ENCODE measurements at places on chromosomes 4 and X.

GRCh38 chrX:38175139-38175538 is 45.5 kb downstream of the SRPX start:
- DNase-seq: peak; percentile 21

GRCh38 chr4:92399032-92399431 is 95.3 kb downstream of the GRID2 start:
- DNase-seq: no peak

- no peak for DNase-seq
These were observed 20.3 kb downstream of the TBC1D14 start for GRCh38 chr4:6929812-6930464.

GRCh38 chrX:72060196-72060920 is 71.4 kb downstream of the RTL5 start:
- no peak for DNase-seq

DNA sequence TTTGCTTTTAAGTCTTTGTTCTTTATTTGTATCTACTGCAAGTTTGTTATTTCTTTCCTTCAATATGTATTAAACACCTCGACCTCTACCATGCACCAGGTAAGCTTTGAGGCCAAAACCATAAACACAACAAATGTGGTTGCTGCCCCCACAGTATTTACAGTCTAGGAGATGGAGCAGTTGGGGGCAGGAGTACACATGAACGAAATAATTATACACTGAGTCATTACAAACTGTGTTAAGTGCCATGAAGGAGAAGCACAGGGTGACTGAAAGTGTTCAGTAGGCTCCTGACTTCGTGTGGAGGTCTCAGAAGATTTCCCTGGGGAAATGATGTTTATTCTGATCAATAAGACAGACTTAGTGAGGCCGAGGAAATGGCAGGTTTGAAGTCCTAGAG is 30.3 kb downstream of the SLC25A43 start:
- DNase-seq: no peak

DNA sequence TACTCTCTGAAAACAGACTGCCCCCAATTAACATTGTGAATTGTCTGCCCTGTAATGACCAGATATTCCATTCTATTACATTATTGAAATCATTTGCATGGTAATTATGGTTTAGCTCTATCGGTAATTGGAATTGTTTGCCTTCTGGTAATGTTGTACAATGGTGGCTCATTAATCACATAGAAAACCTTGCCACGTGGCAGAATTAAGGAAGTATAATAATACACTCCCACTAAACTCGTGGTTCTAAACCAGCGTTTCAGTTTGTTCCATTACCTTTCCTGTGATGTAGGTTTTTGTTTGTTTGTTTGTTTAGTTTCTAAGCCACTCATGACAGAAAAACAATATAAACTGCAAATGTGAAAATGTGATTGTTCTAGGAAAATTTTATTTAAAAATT is 45.1 kb upstream of the TAPT1 start:
- no peak for DNase-seq

- no peak for DNase-seq
These were observed 1.4 kb downstream of the DCX start for GRCh38 chrX:111410590-111411078.

DNA sequence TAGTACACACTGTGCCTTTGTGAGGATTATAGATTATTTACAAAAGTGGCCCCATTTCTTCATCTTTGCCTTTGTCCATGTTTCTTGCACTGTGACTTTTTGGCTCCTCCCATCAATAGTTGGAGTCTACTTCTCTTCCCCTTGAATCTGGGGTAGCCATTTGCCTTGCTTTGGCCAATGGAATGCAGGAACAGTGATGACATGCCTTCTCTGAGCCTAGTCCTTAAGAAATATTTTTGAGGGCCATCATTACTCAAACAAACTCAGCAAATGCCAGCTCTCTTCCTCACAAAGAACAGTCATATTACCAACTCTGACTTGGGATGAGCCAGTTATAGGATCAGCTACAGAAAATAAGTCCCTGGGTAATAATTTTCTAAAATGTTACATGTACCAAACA is 189.6 kb downstream of the FRMPD4 start:
- DNase-seq: no peak

DNA sequence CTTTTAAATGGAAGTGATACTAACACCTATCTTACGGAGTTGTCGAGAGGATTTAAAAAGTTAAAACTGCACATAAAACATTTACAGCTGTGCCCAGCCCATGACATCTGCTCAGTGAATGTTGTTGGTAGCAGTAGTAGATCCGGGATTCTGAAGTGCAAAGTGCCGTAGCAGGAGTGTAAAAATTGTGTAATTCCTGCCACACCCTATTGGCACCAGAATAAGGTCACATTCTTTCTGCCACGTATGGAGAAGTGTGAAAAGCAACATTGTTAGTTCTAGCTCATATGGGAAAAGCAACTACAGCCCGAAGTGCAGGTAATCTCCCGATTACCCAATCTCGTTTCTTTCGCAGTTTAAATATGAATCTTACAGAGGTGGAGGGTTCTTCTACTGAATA is 31.2 kb downstream of the PRIMPOL start:
- no peak for DNase-seq

GRCh38 chrX:38937400-38937799 is 136.1 kb downstream of the MID1IP1 start:
- DNase-seq: no peak

- DNase-seq: no peak
These were observed 719 bp upstream of the BGN start for GRCh38 chrX:153494061-153494460.

GRCh38 chr4:3341760-3342159 is 48.9 kb downstream of the RGS12 start:
- no peak for DNase-seq

- no peak for DNase-seq
These were observed 19.9 kb downstream of the ABCG2 start for GRCh38 chr4:88138561-88138960.

DNA sequence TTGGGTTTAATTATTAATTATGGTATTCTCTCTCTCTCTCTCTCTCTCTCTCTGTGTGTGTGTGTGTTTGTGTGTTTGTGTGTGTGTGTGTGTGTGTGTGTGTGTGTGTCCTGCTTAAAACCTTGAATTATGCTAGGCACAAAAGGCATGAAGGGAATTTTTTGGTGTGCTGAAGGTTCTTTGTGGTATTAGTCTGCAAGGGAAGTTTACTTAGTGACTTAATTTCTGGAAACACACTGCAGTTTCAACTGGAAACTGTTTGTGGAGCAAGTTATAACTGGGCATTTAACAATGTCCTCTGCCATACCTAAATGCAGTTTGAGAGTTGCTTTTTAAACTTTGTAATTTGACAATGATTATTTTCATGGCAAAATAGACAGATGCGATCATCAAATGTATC is 111.7 kb downstream of the FRMPD4 start:
- no peak for DNase-seq

- DNase-seq: no peak
These were observed 162.9 kb downstream of the NSUN7 start for GRCh38 chr4:40912460-40913184.

- no peak for DNase-seq
These were observed 283.2 kb upstream of the CPEB2 start for GRCh38 chr4:14719053-14719452.

- DNase-seq: no peak
These were observed 22.8 kb upstream of the SPON2 start for GRCh38 chr4:1195109-1195671.

DNA sequence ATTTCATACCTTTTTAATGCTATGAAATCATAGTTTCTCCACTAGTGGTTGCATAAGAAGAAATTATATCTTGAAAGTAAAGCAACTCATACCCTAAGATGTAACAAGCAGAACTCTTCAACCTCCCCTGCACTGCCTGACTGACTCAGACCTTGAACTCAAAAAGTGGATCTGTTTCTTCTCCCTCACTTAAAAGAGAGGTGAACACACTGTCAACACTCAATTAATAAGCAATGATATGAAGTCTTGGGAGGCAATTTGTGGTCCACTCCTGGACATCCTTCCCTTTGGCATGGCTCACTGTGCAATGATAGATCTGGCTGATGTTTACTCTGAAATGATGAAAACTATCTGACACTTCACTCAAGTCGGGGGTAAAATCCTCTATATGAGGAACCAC is 282.0 kb upstream of the DKK2 start:
- no peak for DNase-seq

DNA sequence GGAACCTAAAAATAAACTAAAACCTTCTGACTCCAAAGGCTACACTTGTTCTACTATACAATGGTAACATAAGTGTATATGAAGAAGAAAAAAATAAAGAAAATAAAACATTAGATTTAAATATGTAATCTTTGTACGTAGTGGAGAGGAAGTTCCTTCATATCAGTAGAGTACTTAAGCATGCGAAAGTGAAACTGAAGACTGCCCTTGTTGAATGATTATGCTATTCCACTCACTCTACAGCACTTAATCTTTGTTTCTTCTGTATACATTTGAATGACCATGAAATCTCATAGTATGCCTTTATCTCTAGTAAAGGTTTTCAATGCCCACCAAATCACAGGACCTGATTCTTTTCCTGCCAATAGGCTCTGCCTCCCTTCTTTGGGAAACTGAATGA is 78.9 kb downstream of the NDST3 start:
- no peak for DNase-seq

DNA sequence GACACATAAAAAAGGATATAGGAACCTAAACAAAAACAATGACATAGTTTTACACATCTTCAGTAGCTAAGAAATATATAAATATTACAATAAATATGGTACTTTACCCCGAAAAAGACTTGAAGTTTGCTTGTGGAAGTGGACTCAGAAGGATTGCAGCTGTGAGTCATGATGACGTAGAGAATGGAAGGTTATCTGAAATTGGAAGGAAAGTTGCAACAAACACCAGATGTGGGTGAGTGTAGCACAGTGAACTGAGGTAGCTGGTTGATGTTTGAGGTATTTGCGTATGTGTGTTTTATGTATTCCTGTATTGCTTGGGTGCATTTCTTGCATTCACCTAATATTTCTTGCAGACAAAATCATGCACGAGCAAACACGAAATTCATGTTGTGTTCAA is 113.0 kb downstream of the ARX start:
- DNase-seq: peak; percentile 0

- peak; percentile 84 for DNase-seq
These were observed 93.6 kb upstream of the MYOZ2 start for GRCh38 chr4:119041951-119042560.

DNA sequence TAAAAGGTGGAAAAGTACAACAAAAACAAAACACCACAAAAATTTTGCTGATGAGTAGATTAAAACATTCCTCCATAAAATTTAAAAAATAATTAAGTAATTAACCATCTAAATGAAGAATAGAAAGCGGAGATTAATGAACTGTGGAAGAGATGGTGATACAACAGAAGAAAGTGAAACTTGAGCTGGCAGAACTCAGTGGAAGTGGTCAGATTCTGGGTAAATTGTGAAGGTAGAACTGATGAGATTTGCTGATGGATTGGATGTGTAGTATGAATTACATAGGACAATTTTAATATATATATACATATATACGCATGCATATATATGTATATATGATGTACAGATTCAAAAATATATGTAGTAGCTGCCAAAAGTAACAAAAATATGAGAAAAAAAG is 73.9 kb downstream of the AMOT start:
- DNase-seq: no peak

DNA sequence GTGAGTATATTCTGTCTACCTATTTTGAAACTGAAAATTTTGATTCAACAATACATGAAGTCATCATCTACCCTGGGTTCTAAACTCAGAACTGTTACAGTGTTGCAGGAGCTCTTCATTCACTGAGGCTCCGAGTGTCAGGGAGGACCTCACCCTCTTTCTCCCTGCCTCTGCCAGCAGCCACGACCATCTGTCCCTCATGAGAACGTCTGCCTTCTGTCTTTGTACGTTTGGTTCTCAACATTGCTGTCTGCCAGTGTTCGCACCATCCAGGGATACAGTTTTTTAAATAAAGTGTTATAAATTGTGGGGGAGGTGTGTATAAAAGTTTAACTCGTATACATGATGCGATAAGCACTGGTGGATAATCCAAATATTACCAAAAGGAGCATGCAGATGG is 55.5 kb downstream of the TRAPPC11 start:
- no peak for DNase-seq

- no peak for DNase-seq
These were observed 210.5 kb downstream of the ADAMTS3 start for GRCh38 chr4:72358483-72358882.

- peak; percentile 9 for DNase-seq
These were observed 30.6 kb downstream of the LONRF3 start for GRCh38 chrX:119004920-119005524.
